ENCODE measurements at places on chromosomes 4 and X.

DNA sequence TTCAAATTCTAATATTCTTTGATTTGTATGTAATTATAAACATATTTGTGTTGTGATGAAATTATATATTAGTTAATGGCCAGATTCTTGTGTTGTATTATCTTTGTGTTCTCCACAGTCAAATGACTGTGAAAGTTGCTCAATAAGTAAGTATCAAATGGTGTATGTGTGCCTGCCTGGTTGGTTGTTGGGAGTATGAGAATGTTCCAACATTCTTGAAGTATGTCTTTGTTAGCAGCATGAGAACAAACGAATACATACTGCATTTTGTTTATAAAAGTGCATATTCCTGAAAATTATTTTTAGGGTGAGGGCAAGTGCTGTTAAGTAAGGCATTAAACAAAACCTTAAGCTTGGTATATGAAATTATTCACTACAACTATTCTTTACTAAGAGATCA is 16.2 kb downstream of the ARHGEF38 start:
- no peak for DNase-seq

DNA sequence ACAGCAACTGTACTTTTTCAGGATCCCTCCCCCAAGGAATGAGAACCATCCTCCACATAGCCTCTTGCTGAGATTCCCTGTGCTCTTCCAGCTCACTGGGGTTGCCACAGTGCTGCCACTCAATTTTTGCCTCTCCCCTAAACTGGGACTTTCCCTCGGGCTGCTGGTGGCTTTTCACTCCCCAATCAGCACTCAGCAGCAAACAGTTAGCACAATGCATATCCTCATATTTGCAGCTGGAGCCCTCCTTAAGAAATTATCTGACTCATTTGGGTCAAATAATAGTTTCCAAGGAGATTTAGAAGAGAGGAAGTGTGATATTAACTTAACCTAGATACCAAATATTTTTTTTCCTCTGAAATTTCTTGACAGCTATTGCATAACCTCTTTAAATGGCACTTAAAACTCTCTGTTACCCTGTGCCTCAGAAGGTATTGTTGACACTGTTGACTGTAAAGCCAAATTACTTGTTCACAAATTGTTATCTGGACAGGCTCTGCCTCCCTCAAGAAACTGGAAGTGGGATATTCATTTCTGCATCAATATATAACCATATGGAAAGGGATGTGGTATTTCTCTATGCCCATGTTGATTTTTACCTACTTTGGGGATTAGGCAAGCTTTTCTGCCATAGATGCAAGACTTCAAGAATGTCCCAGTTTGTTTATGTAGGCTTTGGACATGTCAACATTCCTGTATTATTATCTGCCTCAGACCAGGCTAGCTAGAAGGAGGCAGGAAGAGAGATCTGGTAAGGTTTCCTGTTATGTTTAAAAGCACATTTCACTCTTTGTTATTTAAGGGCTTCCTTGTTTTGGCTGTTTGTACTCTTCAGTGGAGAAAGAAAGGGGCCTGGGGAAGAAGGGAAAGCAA is 58.0 kb downstream of the SEPTIN11 start:
- DNase-seq: no peak

GRCh38 chr4:77880784-77881183 is 18.2 kb downstream of the MRPL1 start:
- DNase-seq: no peak

GRCh38 chr4:176534566-176534965 is 214.8 kb downstream of the SPCS3 start:
- DNase-seq: no peak

DNA sequence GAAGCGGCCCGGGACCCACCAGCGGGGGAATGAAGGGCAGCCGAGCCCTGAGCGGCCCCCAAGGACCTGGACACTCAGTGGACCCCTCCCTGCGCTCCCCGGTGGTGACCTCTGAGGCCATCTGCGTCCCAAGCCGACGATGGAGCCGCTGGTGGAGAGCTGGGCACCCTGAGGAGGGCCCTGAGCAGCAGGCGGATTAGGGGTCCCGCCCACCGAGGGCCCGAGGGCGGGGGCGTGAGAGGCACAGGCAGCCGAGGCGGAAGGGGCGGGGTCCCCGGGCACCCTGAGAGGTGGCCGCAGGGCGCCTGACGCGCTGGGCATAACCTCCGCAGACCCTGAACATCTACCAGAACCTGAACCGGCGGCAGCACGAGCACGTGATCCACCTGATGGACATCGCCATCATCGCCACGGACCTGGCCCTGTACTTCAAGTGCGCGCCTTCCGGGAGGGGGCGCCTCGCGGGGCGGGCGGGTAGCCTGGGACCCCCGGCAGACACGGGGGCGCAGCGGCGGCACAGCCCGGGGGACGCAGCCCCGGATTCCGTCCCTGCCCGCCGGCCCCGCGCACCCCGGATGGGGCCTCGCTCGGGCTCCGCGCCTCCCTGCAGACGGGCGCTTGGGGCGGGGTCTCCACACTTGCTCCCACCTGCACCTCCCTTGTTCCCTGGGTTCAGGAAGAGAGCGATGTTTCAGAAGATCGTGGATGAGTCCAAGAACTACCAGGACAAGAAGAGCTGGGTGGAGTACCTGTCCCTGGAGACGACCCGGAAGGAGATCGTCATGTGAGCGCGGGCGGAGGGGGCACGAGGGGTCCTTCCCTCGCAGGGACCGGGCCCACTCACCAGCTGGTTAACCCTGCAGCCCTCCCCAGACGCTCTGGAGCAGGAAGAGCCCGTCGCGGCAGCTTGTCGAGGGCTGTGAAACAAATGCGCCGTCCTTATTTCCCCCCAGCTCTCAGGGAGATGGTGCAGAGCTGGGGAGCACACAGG is 10.3 kb downstream of the ATP5ME start:
- peak; percentile 76 for DNase-seq

DNA sequence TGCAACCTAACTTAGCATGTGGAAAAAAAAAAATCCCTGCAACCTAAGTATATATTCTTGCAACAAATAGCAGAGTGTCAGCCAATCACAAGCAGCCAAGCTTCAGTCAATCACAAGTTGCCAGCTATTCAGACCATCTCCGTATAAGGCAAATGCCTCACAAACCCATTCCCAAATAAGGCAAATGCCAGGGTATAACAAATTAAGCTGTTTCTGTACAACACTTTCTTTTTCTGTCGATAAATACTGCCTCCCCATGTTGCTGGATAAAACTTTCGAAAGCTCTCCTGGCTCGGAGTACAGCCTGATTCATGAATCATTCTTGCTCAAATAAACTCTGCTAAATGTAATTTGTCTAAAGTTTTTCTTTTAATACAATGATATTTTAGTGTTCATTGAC is 460.7 kb upstream of the SMIM31 start:
- DNase-seq: no peak

DNA sequence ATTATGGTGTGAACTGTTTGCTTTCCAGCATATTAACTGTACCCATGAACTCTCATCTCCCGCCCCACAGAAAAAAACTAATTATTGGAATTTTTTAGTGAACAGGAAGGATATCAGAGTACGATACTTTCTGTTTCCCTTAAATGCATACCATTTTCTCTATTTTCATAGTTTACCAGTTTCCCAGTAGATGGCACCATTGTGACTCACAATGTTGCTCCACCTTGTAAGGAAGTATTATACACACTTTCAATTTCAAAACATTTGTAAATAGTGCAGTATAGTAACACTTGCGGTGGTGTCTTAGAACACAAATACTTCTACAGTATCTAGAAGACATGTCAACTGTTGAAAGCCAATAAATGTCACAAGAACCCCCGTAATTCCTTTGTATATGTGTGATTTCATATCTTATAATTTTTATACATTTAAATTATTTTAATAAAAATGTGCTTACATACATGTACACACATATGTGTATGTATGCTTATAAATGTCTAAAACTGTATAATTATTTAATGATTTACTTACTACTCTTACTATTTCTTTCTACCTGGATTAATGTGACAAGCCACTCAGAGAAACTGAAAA is 167.3 kb downstream of the SLIT2 start:
- DNase-seq: no peak

DNA sequence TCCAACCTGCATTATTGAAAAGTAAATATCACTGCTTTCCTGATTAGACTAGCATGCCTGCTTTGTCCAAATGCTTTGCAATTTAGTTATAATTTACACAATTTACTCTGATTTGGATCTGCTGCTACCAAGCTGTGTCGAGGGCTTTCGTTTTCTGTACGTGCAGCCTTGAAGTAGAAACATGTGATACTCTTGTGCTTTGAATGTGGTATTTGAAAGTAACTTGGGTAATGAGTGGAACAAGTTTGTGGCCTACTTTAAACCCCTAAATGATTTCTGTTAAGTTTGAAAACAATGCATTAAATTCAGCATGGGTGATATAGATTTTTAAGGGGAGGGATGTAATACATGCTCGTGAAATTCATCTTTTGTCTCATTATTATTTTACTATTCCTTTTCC is 240.7 kb downstream of the IQCM start:
- DNase-seq: no peak

- no peak for DNase-seq
These were observed 13.9 kb downstream of the CPZ start for GRCh38 chr4:8606476-8606875.

DNA sequence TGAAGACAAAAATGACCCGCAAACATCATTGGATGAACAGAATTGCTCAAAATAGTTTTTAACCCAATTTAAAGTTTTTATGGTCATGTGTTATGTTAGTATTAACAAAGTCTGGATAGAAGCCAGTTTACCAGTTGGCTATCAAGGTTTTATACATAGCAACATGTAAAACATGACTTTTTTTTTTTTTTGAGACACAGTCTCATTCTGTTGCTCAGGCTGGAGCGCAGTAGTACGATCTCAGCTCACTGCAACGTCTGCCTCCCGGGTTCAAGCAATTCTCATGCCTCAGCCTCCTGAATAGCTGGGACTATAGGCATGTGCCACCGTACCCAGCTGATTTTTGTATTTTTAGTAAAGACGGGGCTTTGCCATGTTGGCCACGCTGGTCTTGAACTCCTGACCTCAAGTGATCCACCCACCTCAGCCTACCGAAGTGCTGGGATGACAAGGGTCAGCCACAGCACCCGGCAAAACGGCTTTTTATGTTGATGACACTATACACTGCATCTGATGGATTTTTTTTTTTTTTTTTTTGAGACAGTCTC is 3.4 kb downstream of the SAT1 start:
- DNase-seq: no peak

- DNase-seq: no peak
These were observed 34.9 kb upstream of the CITED1 start for GRCh38 chrX:72340626-72341025.

GRCh38 chrX:29143356-29143755 is 556.1 kb downstream of the IL1RAPL1 start:
- no peak for DNase-seq

- DNase-seq: no peak
These were observed 110.6 kb upstream of the FSTL5 start for GRCh38 chr4:162274354-162274753.

GRCh38 chrX:36867143-36867542 is 141.0 kb upstream of the FAM47C start:
- no peak for DNase-seq

DNA sequence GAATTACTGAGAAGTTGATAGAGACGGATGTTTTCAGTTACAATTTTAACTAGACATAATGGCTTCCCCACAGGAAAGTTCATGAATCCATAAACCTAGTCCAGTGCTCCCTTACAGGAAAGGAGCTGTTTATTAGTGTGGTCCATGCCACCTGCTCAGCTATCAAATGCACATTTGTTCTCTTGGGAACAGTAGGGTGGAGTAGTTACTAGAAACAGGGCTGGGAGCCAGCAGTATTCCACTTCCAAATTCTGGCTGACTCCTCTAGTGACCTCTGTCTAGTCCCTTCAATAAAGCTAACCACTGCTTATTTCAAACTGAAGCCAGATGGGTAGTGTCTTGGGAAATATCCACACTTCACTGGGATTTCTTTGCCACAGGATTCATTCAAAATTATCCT is 88.4 kb upstream of the TLL1 start:
- DNase-seq: no peak

DNA sequence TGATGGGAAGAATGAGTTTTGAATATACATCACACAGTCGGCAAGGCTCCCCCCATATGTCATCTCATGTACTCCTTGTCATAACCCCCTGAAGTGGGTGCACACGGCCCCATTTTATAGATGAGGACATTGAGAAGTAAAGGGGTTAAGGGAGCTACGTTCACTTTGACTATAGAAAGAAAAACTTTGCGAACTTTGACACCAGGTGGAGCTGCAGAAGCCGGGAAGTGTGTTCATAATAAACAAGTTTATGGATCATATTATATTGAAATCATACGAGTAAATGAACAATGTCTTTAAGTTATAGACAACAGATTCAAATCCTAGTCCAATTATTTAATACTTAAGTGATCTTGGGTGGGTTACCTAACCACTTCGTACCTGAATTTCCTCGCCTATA is 203.8 kb upstream of the PITX2 start:
- no peak for DNase-seq

DNA sequence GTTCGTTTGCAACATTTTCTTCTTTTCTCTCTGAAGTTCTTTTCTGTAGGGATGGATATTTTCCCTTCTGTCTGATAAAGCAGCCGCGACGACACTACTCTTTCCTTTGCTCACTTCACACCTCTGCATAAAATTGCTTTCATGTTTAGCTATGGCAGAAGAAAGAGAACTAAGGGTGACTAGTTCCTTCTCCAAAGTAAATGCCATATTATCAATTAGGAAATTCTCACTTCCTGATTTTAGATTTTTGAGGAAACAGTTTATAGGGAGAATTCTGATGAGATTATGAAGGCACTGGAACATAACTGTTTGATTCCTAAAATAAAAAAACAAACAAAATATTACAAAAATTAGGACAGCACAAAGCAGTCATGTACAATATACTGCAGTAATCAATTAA is 29.2 kb downstream of the FANCB start:
- no peak for DNase-seq

- DNase-seq: no peak
These were observed 15.9 kb downstream of the SEPTIN6 start for GRCh38 chrX:119676949-119677653.

DNA sequence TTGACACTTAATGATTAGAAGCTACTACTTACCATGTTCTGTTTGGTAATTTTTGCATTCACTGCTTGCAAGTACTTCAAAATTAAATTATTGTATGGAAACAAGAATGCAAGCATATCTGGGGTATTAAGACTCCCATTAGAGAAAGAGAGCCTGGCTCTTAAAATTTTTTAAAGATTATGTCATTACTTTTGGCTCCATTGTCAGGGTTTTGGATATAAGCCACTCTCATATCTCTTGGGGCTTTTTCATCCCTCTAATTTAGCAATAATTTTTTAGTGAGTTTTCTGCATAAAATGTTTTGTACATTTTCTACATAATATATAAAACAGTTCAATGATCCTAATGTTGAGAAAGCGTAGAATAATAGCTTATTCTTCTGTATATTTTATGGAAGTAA is 49.4 kb downstream of the SLC9A6 start:
- no peak for DNase-seq

DNA sequence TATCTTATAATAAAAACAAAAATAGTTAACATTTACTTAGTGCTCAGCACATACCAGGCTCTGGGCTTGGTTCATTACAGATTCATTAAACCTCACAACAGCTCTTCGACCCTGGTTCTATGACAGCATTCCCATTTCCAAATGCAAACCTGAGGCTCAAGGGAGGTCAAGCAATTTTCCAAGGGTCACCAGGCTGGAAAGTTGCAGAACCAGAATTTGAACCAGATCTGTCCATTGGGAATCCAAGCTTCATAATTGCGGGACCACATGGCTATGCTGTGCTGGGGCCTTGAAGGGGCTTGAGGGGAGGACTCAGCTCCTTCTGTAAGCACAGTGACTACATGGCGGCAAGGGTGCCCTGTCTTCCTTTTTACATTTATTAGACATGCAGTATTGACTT is 197.3 kb upstream of the LNX1 start:
- no peak for DNase-seq
